ENCODE measurements at places on chromosomes 1 and 21.
A peak's percentile ranks its signal among the peaks of the same experiment; 100 is the strongest.

DNA sequence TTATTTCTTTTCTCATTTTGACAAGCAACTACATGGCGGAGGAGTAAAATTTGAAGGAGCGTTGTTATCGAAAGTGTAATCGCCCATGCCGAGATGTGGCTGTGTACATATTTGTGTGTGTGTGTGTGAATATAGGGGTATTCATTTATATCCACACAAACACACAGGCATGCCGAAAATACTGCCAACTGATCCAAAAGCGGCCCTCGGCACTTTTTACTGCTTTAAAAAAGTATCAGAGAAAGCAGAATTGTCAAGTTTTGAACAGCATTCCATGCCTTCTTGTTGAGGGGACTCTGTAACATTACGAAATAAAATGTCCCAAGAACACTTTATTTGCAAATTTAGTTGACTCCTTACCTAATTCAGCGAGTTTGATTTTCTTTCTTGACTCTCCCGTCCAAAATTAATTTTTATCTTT, 1.1 kb downstream of the PBX1 start:
- no peaks in the 10 kb centered on the region for H3K27me3 ChIP-seq
- H3K27ac ChIP-seq = no peak overlapping the region
- H3K36me3 ChIP-seq = no peaks in the 10 kb centered on the region
- H3K4me1 ChIP-seq = no peaks in the 10 kb centered on the region
- DNase-seq = no peak

GRCh38 chr1:69479734-69480133, 88.0 kb upstream of the LRRC7 start:
- H3K36me3 ChIP-seq = no peaks in the 10 kb centered on the region
- H3K27me3 ChIP-seq = no peaks in the 10 kb centered on the region
- no peak for DNase-seq
- H3K27ac ChIP-seq = no peak overlapping the region

GRCh38 chr1:89753761-89754160, 67.1 kb upstream of the LRRC8D start:
- no peak for DNase-seq
- H3K27ac ChIP-seq = no peak overlapping the region
- no peak overlapping the region for H3K4me3 ChIP-seq
- no peaks in the 10 kb centered on the region for H3K4me1 ChIP-seq
- no peaks in the 10 kb centered on the region for H3K27me3 ChIP-seq
- H3K36me3 ChIP-seq = no peaks in the 10 kb centered on the region

DNA sequence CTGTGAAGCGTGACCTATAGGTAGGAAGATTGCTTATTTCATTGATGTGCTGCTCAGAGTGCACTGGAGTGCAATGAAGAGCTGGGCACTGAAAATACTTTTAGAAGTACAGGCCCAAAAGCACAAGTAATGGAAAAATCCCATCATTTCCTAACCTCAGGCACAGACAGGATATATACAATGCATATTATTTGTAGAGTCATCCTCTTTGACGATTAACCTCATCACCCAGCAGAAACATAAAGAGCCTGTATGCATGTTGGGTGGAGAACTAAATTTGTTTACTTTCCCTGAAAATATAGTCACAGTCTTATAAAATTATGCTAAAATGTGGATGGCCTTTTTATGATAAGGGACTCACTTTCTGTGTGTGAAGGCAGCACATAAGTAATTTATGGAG, 98.1 kb downstream of the TNNI3K start:
- no peaks in the 10 kb centered on the region for H3K27me3 ChIP-seq
- no peak overlapping the region for H3K4me3 ChIP-seq
- no peaks in the 10 kb centered on the region for H3K4me1 ChIP-seq
- H3K27ac ChIP-seq = no peak overlapping the region
- no peak for DNase-seq

- H3K36me3 ChIP-seq = no peaks in the 10 kb centered on the region
- H3K27me3 ChIP-seq = no peaks in the 10 kb centered on the region
Measured at GRCh38 chr1:168148916-168149315, 12.2 kb upstream of the GPR161 start.

- H3K4me3 ChIP-seq = no peak overlapping the region
- no peaks in the 10 kb centered on the region for H3K36me3 ChIP-seq
- no peak overlapping the region for H3K27ac ChIP-seq
- no peak for DNase-seq
- H3K4me1 ChIP-seq = peaks cover 4% of the 10 kb centered on the region
Measured at GRCh38 chr1:156409439-156409838, 40.4 kb downstream of the RHBG start.

DNA sequence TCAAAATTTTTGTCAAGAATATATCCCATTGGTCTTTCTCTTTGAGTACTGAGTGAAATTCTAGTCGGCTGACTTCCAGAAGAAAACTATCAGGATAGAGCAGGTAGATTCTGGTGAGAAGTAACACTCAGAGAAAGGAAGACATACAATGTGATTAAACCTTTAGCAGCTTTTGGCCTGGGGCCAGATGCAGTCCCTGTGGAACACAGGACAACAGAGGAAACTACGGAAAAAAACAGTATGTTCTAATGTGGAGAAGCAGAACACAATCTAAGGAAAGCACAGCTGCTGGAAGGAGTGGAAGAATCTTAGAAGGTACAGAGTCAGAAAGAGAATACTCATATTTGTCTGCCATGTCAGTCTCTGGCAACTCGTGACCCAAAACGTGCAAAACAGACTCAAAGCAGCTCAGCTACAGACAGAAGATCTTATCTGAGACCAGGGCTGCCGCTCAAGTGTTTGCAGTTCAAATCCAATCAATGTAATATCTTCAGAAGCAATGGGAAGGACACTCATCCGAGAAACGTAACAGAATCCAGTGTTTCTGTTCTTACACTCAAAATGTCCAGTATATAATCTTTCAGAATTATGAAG, 283.8 kb downstream of the MRPL39 start:
- H3K4me3 ChIP-seq = no peak overlapping the region
- no peak overlapping the region for H3K27ac ChIP-seq
- H3K27me3 ChIP-seq = no peaks in the 10 kb centered on the region

GRCh38 chr1:22053017-22053860, 730 bp downstream of the CDC42 start:
- 0 out of 2 replicates have a peak, but pooled peaks cover 2% of the 10 kb centered on the region for H3K36me3 ChIP-seq
- H3K4me3 ChIP-seq = peak overlapping the region; percentile 85
- H3K4me1 ChIP-seq = no peaks in the 10 kb centered on the region

DNA sequence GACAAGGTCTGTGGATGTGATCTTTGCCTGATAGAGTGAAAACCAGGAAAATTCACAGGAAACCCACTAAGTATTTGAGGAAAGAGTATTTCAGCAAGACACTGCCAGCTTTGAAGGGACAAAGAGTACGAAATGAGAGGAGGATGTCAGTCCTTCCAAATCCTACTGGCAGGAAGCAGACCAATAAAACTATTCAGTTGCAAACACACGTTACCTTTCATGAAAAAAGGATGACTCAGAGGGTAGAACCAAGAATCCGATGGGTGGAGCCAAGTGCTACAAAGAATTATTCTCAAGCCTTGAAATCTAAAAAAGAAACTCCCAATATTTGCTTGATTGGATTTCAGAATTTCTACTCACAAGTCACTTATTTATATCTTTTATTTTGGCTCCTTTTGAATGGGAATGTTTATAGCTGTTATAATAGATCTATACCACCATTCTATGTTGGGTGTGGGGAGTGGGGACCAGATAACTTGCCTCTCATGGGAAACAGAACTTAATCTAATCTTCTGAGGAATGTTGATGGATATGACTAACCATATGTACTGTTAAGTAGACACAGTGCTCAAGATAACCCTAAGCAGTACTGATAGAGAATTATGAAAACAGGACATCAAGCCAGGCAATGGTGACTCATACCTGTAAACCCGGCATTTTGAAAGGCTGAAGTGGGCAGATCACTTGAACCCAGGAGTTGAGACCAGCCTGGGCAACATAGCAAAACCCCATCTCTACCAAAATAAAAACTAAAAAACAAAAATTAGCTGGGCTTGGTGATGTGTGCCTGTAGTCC, 19.3 kb upstream of the HEATR1 start:
- 0 out of 2 replicates have a peak, but pooled peaks cover 1% of the 10 kb centered on the region for H3K4me1 ChIP-seq
- H3K27me3 ChIP-seq = no peaks in the 10 kb centered on the region
- no peaks in the 10 kb centered on the region for H3K36me3 ChIP-seq
- DNase-seq = no peak

GRCh38 chr1:86913399-86913895, 479 bp downstream of the SELENOF start:
- H3K27me3 ChIP-seq = no peaks in the 10 kb centered on the region
- H3K27ac ChIP-seq = no peak overlapping the region
- H3K4me3 ChIP-seq = peak overlapping the region; percentile 70
- no peaks in the 10 kb centered on the region for H3K4me1 ChIP-seq

DNA sequence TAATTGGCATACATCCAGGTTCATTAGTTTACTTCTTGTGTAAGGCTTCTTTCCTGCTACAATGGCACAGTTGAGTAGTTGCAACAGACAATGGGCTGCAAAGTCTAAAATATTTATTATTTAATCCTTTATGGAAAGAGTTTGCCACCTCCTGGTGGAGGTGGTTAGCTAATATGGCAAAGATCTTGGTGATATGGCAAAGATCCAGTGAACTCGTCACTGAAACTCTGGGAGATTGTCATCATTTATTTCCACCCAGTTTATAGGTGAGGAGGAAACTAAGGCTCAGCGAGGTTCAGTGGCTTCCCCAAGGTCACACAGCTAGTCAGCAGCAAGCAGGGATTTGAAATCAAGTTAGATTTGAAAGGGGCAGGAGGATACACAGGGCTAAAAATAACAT, 16.1 kb upstream of the IFFO2 start:
- no peaks in the 10 kb centered on the region for H3K27me3 ChIP-seq
- no peaks in the 10 kb centered on the region for H3K36me3 ChIP-seq
- no peak for DNase-seq
- H3K4me1 ChIP-seq = no peaks in the 10 kb centered on the region
- no peak overlapping the region for H3K27ac ChIP-seq
- H3K4me3 ChIP-seq = no peak overlapping the region

DNA sequence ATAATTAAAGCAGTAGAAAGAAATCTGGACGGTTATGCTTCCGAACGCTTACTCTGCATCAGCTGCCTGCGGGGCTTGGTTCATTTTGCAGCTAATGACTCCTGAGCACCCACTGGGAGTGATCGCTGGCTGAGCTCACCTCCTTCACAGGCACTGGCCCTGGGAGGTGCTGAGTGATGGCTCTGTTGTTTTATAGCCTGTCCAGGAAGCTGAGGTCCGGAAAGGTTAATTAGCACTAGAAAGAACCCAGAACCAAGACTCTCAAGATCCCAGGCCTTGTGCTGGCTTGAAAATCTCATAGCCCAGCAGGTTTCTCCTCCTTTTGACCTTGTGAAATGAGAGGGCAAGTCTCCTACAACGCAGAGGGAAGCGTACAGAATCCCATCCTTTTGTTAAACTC, 226.2 kb downstream of the AJAP1 start:
- H3K4me1 ChIP-seq = no peaks in the 10 kb centered on the region
- DNase-seq = no peak
- H3K36me3 ChIP-seq = no peaks in the 10 kb centered on the region
- no peak overlapping the region for H3K27ac ChIP-seq
- no peaks in the 10 kb centered on the region for H3K27me3 ChIP-seq

- H3K4me3 ChIP-seq = no peak overlapping the region
- peak; percentile 70 for DNase-seq
- peaks cover 4% of the 10 kb centered on the region for H3K4me1 ChIP-seq
Measured at GRCh38 chr1:204826970-204827369, 43.7 kb upstream of the NFASC start.

- no peak for DNase-seq
- H3K4me3 ChIP-seq = no peak overlapping the region
- H3K36me3 ChIP-seq = no peaks in the 10 kb centered on the region
Measured at GRCh38 chr1:22754824-22755223, 44.2 kb downstream of the EPHB2 start.

DNA sequence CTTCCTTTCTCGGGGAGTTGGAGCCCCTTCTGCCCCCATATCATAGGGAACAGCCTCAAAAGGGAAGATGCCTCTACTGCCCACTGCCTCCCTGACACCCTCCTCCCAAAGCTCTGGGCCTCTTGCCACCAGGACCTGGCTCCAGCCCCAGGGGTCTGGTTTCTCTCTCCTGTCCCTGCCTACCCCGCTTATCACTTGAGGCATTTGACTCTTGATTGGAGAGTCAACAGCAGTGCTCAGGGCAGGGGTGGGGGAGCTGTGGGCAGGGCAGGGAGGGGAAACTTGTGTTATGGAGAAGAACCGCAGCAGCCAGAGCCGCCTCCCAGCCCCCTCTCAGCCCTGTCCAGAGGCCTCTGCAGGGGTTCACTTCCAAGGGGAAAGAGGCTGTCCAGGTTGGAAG, 573 bp downstream of the TRIM63 start:
- H3K36me3 ChIP-seq = no peaks in the 10 kb centered on the region
- no peak overlapping the region for H3K27ac ChIP-seq
- no peak overlapping the region for H3K4me3 ChIP-seq
- no peak for DNase-seq
- no peaks in the 10 kb centered on the region for H3K4me1 ChIP-seq

- H3K36me3 ChIP-seq = no peaks in the 10 kb centered on the region
- no peak for DNase-seq
- peaks cover 1% of the 10 kb centered on the region for H3K4me1 ChIP-seq
- no peak overlapping the region for H3K27ac ChIP-seq
Measured at GRCh38 chr1:108560874-108561459, 1.1 kb downstream of the EEIG2 start.

DNA sequence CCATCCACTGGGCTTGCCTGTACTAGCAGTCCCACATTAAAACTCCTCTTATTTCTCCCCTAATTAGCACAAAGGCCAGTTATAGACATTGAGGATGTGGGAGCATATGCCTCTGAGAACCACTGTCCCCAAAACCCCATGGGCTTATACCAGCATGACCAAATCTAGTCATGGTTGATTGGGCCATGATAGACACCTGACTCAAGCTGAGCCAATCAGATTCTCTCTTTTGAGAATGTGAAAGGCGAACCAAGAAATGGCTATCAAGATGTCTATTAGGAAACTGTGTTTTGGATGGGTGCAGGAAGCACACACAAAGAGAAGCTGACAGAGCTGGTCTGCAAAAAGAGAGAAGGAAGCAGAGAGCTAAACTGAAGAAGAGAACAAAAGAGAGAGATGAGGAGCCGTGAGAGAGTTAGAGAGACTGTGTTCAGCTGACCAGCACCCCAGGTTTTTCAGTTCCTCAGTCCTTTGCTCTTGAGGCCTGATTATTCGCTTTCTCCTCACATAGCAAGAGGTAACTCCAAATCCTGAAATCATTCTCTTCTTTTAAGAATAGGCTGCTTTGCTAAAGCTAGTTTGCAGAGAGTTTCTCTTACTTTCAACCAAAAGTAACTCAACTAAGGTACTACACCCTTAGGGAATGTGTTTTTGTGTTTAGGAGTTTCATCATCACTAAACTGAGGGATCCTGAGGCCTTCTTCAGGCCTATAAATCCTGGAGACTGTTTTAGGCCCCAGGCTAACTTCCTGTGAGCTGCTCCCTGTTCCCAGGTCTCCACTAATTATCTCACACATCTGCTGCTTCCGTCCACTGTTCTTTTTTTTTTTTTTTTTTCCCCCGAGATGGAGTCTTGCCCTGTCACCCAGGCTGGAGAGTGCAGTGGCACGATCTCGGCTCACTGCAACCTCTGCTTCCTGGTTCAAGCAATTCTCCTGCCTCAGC, 7.9 kb upstream of the TIPRL start:
- no peak overlapping the region for H3K27ac ChIP-seq
- no peak overlapping the region for H3K4me3 ChIP-seq
- DNase-seq = no peak
- no peaks in the 10 kb centered on the region for H3K27me3 ChIP-seq
